HTR-8/SVneo (cell line): ENCODE measurements at places on chromosomes 11 and 22.

GRCh38 chr11:72568861-72569260 lies 105.4 kb downstream of the PDE2A start:
- DNase-seq = peak; percentile 40

GRCh38 chr22:49470741-49471503 lies 356.8 kb downstream of the BRD1 start:
- DNase-seq = no peak

GRCh38 chr11:84300092-84300491 lies 1013.9 kb upstream of the CCDC90B start:
- DNase-seq = no peak

DNA sequence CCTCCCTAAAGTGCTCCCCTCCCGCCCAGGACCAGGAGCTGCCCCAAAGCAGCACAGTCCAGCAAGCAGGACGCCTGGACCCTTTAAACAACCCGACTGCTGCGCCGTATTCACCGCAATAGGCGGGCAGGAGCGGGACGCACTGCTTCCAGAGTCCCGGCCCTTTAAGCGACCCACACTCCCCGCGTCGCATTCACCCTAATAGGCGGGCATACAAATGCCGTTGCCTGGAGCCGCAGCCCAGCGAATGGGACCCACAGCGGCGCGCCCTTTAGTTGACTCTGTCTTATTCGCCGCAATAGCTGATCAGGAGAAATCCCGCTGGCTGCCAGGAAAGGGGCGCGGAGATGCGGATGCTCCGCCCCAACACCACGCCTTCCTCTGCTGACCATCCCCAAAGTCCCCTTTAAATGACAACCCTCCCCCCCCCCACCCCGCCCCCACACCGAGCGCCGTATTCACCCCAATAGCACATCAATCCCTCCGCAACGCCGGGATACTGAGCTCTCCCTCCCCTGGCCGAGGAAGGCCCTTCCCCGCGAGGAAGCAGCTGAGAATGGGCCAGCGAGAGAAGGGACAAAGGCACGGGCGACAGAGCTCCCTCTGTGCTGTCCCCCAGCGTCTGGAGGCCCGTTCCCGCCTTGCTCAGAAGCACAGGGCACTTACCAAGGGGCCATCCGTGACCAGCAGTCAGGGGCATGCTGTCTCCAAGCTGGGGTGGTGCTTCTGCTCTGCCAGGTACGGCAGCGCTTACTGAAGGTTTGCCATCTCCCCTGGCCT lies 4.7 kb downstream of the OSBPL5 start:
- DNase-seq = peak; percentile 86

DNA sequence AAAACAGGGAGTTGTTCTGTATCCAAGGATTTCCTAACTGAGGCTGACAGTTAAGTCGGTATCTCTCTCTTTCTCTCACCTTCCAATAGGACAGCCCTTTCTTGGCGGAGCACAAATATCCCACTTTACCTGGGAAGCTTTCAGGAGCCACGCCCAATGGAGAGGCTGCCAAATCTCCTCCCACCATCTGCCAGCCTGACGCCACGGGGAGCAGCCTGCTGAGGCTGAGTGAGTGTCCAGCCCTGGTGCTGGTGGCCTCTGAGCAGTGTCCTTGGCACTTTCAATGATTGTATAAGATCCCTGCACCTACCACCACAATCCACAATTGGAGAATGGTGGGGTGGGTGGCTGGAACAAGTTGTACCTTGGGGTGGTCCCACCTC lies 33.7 kb downstream of the CYB5R2 start:
- DNase-seq = no peak

DNA sequence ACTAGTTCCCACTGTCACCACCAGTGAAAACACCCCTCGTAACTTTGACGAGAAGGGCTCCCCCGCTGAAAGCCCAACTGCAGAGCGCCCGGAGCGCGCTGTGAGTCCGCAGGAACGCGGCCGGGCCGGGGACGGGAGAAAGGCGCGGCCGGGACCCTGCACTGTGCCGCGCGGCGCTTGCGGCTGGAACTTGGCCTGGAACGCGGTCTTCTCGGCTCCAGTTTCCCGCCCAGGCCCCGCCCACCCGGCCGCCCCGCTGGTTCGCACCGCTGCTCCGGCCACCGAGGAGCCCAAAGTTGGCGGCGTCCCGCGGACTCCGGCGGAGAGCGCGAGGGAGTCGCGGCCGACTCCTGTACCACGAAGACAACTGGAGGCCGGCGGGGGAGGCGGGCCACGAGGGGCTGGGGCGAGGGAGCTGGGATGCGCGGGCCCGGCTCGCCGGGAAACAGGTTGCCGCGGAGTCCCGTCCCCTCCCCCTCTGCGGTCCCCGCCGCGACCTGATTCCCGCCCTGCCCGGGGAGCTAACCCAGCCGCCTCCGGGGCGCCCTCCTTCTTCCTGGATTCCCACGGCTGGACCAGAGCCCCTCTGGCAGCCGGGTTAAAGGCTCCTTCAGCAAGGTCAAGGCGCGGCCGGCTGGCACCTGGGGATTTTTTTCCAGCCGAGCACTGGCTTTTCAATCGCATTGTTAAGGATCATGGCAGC lies 3.4 kb downstream of the TENM4 start:
- no peak for DNase-seq

- DNase-seq = no peak
Measured at GRCh38 chr11:107538821-107539220, 26.7 kb downstream of the ALKBH8 start.

- no peak for DNase-seq
Measured at GRCh38 chr11:120659076-120659475, 147.5 kb downstream of the GRIK4 start.

DNA sequence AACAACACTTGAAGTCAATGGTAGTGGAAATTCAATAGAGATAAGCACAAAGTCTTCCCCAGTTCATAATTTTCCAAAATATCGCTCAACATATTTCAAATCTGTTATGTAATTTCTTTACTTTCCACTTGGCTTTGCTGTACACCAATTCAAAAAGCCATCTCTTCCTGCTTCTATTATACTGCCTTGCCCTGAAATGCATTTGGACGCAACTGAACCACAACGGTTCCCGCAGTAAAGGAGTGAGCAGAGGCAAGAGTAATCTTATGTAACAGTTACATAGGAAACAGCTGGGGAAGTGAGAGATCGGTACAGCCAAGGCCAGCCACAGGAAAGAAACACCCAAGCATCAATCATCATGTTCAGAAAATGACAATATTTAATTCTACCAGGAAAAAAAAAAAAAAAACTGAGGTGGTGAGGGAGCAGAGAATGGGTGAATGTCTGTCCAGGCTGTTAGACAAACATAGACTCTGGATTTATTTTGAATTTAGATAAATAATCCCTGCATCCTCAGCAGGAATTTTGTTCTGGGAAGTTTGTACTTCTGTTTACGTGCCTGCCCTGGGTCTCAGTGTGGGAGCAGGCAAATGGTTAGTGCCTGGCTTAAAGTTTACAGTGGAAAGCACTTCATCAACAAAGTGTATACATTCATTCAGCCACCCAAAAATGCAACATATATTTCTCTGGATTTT lies 392.2 kb downstream of the ETS1 start:
- no peak for DNase-seq

DNA sequence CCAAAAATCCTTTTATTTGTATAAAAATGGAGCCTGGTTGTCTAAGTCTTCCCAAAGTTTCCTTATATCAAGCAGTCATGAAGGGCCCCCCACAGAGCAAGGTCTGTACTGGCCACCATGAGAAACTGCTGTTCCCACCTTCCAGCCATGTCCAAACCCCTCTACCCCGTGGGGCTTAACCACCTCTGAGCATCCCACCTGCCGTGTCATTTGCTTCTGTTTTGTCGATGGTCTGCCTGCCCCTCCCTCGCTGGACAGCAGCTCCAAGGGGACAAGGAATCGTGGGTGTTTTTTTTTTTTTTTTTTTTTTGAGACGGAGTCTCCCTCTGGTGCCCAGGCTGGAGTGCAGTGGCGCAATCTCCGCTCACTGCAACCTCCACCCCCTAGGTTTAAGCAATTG lies 11.1 kb upstream of the ANO1 start:
- no peak for DNase-seq

DNA sequence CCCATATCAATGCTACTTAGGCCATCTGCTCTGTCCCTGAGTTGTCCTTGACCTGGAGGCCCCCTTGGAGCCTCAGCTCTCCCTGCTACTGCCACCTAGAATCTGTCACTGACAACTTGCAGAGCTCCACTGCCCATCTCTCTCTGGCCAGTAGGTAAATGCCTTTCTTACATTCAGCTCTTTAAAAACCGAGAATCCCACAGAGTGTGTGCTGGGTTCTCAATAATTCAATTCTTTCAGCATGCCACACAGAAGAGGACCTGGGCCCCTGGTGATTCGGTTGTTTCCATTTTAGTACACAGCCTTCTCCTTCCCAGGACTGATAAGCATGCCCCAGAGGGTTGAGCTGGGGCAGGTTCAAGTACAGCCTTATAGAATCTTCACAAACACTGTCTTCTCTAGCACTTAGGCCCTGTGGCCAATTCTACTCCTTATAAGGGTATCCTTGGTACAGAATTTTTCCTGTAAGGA lies 22.0 kb upstream of the IPO7 start:
- no peak for DNase-seq

DNA sequence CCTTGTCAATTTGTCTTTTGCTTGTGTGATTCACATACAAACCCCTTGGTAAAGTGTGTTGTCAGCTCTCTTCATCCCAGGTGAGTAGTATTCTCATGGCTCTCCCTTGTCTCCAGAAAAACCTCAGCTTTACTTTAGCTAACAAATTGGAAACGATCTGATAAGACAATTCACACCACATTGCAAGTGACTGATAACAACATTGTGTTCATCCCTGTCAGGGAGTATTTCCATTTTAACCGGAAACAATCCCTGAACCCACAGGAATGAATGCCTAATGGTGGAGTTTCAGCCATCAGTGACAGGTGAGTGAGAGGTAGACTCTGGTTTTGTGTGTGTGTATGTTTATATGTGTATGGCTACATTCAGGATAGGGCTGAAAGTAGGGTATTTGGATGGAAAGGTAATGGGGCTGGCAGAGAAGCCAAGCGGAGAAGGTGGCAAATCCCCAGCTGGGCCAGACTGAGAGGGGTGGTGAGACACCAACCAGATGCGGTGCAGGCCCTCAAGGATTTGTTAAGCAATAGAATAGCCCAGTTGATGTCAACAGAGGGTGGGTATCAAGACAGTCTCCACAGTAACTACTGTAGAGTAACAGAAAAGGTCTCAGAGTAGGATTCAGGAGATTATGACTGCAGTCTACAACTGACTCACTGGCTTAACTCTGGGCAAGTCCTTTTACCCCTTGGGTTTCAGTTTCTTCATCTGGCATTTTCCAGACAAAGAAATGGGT lies 7.6 kb downstream of the LRRC51 start:
- DNase-seq = no peak

GRCh38 chr22:33569559-33569958 lies 350.7 kb downstream of the LARGE1 start:
- no peak for DNase-seq

DNA sequence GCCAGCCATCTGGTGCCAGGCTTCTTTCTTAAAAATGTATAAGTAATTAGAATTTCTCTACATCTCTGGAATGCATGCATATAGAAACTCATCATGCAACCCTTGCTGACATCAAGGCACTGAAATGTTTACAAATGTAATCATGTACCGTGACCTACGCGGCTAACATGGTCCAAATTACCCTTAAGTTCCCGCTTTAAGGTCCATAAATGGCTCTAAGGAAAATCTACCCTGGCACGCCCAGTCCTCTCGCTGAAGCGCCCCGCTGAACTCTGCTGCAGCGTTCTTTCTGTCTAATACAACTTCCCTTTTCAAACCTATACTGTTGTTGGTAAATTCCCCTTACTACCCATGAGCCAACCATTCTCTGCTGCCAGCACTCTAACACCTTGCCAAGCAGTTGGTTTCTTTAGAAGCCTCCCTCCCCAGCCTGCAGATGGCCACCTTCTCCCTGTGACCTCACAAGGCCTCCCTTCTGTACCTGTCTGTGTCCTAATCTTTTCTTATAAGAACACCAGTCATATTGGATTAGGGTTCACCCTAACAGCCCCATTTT lies 13.5 kb upstream of the HMOX1 start:
- DNase-seq = no peak

DNA sequence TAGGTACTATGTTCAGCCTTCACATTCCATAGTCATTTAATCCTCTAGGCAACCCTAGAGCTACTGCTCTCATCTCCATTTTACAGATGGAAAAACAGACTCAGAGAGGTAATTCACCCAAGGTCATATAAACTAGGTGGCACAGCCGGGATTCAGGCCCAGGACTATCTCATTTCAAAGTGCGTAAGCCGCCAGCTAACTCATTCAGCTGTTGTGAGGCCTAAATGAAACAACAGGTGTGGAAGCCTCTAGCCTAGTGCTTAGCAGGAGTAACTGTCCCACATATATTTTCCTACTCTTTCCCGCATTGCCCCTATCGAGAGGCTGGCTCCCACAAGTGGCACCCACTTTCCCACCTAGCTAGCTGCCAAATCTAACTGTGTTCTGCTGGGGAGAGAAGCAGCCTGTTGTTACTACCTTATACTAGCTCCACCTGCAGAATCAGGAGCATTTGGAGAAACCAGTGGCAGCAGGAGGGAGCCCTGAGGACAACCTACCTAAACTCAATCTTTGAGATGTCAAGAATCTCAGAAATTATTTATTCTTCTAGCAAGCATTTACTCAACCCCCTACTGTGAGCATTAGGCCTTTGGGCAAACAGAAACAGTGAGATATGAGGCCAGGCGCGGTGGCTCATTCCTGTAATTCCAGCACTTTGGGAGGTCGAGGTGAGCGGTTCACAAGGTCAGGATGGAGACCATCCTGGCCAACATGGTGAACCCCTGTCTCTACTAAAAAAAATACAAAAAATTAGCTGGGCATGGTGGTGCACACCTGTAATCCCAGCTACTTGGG lies 20.9 kb downstream of the PRG3 start:
- DNase-seq = no peak

- DNase-seq = no peak
Measured at GRCh38 chr11:25876456-25876965, 455.4 kb upstream of the ANO3 start.

- DNase-seq = no peak
Measured at GRCh38 chr11:88179141-88179540, 3.9 kb upstream of the RAB38 start.

DNA sequence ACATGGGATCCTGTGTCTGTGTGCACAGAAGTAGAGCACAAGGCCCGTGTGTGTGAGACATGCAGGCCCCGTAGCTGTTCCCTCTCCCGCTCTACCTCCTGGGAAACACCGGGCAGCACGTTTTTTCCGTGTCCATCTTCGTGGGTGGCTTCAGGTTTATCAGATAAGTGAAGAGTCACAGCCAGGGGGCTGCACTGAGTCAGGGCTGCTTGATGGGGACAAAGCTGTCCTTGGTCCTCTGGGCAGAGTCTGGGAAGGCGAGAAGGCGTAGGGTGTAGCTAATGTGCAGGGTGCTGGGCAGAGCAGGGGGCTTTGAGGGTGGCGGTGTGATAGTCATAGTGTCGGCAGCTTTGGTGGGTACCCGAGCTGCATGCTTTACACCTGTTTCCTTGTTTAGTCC lies 23.7 kb downstream of the INCENP start:
- DNase-seq = no peak

- peak; percentile 87 for DNase-seq
Measured at GRCh38 chr11:77107950-77108349, 5.3 kb downstream of the OMP start.

GRCh38 chr22:45223304-45224117 lies 17.2 kb downstream of the KIAA0930 start:
- DNase-seq = no peak
